ENCODE measurements at places on chromosomes 7 and 10.
A peak's percentile ranks its signal among the peaks of the same experiment; 100 is the strongest.

- no peak for DNase-seq
Observed at GRCh38 chr7:3866277-3866676, 565.2 kb downstream of the SDK1 start.

- no peak for DNase-seq
Observed at GRCh38 chr10:33277135-33277536, 57.3 kb downstream of the NRP1 start.

DNA sequence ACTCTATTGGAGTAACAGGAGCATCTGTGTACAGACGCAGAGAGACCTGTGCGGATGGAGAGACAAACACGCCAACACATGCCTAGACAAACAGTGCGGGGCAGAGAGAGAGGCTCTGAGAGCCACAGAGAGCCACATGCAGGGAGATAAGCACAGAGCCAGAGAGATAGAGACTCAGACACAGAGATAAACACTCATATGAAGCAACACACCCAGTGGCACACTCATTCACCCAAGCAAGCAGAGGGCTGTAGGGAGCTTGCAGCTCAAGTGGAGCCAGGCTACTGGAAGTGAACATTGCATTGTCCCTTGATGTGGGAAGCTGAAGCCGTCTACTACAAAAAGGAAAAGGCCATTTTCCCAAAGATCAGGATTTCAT, 46.6 kb upstream of the PODXL start:
- DNase-seq: no peak

GRCh38 chr7:4916113-4916512, 32.6 kb upstream of the RADIL start:
- no peak for DNase-seq

- DNase-seq: no peak
Observed at GRCh38 chr10:87804939-87805569, 13.0 kb downstream of the ATAD1 start.

GRCh38 chr7:28509251-28510025, 97.1 kb downstream of the CREB5 start:
- DNase-seq: no peak

- DNase-seq: no peak
Observed at GRCh38 chr7:105408791-105409410, 20.2 kb upstream of the SRPK2 start.

GRCh38 chr10:12617191-12618175, 268.1 kb downstream of the CAMK1D start:
- no peak for DNase-seq

- no peak for DNase-seq
Observed at GRCh38 chr7:122791959-122792545, 89.3 kb upstream of the RNF148 start.

DNA sequence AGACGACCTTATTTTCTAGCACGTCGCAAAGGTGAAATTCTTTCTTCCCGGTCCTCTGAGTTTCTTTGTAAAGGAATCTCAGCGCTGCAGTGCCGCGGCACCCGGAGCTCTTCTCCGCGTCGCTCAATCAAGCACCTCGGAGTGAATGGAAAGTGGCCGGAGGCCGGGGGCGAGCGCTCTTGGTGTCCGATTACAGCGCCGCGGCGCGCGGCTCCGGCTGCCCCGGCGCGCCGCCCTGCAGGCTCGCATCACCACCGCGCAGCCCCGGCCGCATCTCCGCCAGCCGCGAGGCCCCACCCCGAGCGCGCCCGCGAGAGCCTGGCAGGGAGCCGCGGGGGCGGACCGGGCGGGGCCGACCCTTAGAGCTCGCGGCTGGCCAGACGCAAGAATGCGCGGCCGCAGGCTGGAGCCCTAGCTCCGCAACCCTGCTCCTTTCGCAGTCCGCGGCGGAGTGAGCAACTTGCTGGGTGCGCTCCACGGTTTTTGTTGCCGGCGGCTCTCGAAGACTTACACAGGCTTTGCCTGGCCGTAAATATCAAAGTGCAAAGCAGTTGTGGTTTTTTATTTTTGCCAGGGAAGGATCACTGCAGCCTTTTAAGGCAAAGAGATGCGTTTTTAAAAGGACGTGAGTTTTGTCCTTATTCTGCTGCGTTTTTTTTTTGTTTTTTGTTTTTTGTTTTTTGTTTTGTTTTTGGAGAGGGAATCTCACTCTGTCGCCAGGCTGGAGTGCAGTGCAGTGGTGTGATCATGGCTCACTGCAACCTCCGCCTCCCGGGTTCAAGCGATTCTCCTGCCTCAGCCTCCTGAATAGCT, at the start of gene SEMA3C:
Gene SEMA3C, minus strand, starts transcription at position 143 of the 813 bp plus-strand sequence. CDS start 2,270 bp downstream, outside the sequence.
- peak; percentile 91 for DNase-seq

DNA sequence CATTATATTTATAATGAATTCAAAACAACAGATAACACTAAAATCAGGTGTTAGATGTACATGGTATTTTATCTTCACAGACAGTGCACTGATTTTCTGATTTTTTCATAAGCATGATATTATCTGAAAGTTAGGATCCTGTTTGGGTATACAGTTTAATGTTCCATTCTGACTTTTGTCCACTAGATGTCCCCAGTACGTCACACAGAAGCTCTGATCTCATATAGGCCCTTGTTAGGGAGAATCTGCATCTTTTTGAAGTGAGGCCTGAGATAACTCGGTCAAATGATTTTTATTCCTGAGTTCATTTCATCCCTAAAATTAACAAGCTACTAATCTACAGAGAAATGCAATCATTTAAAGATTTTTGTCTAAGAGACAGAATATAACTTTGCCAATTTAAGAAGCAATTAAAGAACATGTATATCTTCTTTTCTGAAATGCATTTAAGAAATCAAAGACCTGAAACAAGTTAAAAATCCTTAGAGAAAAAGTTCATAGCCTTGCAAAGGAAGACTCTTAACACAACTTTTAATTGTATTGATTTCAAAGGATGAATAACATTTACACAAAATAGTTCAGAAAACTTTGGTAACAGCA, 72.0 kb upstream of the TES start:
- peak; percentile 31 for DNase-seq

DNA sequence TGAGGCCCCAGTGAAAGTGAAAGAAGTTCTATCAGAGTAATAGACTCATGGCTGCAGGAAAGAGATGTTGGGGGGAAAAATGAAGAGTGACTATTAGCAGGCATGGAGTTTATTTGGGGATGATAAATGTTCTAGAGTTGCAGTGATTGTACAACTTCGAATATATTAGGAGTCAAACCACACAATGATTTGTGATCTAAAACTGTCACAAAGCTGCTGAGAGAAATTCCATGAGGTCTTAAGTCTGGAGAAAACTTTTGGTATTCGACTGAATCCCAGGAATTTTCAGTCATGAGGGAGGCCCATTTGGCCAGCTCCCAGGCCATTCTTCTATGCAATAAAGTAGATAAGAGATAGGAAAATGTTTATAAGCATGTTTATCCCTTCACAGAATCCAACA, 55.9 kb upstream of the UNC5B start:
- no peak for DNase-seq

- no peak for DNase-seq
Observed at GRCh38 chr10:125882596-125882995, 1.5 kb upstream of the DHX32 start.

DNA sequence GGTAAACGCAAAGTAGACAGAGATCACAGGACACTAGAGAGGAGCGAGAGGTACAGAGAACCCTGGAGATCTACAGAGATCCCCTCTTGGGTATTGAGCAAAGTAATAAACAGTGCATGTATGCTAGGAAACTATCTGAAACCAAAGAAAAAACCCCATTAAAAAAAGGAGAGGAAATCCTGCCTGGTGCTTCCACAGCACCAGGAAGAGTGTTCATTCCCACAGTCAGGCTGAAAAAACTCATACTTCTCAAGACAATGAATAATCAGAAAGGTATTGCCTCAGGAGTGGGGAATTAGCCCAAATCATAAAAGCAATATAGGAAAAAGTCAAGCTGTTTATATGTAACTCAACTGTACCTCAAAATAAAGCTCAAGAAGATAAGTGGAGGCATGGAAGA, 59.1 kb downstream of the ANKRD26 start:
- DNase-seq: no peak

DNA sequence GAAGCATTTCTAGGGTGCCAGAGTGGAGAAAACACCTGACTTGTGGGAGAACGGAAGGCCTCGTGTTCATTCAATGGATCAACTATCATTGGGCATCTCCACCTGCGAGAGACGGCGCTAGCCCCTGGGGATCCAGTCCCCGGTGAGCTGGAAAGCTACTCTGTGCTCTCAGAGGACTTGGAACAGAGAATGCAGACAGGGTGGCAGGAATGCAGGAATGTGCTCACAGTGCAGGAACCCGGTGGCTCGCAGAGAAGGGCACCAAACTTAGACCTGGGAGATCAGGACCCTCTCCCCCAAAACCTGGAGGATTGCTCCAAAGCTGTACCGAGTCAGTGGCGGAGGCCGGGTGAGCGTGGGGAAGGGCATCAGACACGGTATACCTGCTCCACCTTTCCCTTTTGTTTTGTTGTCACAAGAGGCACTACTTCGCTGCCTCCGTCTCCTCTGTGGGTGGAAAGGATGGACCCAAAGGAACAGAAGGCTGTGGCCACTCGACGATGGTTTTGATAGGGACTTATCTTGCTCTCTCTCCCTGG, 569.0 kb upstream of the C7orf33 start:
- no peak for DNase-seq

GRCh38 chr7:22879280-22879679, 56.6 kb upstream of the TOMM7 start:
- no peak for DNase-seq

DNA sequence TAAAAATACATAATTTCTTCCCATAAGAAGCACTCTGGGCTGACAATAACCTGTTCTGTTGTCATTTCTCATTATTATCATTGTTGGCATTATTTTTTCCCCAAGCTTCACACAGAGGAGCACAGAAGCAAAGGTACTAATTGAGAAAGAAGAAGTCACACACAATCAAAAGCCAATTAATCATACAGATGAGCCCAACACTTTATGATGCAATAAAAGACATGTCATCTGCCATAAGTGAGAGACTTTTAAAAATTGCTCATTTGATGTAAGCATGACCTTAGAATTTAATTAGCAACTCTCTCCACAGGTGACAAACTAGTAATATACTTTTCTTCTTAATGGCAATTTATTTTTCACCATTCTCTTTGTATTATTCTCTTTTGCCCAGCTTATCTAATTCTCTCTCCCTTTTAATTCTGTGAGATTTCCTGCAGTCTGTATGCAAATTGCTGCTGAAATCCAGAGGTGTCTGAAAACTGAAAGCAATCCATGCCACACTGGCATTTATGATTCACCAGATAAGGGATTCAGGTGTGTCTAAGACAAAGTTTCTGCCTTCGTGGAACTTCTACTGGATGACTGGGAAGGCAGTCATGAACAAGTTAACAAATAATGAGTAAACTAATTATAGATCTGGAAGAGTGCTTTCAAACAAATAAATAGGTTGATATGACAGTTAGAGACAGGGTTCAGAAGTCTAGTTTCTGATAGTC, 203.5 kb downstream of the CHCHD3 start:
- no peak for DNase-seq

DNA sequence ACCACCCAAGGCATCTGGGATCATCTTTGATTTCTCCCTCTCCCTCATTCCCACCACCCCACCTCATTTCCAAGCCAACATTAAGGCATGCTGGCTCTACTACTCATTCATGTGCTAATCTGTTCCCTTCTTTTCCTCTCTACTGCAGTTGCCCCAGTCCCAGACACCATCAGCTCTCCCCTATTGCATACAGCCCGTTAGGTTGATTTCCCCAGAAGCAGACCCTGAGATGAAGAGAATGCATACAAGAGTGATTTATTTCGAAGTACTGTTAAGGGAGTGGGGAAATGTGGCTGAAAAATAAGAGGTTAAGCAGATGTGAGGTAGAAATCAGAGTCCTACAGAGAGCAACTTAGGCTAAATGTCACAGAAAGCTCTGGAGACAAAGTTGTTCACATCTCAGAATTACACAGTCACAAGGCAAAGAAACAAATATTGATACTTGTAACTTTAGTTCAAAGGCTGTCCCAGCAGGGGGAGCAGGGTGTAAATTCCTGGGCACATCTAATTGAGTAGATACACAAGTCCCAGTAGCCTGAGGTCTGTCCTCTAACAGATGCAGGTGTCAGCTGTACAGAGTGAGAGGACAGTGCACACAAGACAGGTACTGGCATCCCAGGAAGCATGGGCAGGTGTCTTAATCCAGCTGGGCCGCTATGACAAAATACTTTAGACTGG, 20.9 kb downstream of the AKR1D1 start:
- no peak for DNase-seq

DNA sequence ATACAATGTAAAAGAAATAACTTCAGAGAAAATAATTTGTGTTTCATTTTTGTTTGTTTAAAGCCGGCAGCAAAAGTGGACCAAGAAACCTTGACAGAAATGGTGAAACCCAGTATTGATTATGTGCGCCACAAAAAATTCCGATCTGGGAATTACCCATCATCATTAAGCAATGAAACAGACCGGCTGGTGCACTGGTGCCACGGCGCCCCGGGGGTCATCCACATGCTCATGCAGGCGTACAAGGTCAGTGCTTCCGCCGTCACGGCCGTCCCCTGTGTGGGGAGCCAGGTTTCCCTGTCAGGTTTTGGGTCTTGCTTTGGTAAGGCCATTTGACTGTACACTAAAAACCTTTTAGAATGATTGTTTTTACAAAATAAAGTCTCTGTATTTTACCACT, 46.7 kb downstream of the LANCL2 start:
- DNase-seq: no peak

DNA sequence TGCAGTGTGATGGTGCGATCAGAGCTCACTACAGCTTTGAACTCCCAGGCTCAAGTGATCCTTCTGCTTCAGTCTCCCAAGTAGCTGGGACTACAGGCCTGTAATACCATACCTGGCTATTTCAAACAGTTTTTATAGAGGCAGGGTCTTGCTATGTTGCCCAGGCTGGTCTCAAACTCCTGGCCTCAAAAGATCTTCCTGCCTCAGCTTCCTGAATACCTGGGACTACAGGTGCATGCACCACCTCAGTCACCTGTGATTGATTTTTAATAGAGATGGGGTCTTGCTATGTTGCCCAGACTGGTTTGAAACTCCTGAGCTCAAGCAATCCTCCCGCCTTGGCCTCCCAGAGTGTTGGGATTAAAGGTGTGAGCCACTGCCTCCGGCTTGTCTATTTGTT, 26.4 kb upstream of the CCL24 start:
- DNase-seq: no peak

DNA sequence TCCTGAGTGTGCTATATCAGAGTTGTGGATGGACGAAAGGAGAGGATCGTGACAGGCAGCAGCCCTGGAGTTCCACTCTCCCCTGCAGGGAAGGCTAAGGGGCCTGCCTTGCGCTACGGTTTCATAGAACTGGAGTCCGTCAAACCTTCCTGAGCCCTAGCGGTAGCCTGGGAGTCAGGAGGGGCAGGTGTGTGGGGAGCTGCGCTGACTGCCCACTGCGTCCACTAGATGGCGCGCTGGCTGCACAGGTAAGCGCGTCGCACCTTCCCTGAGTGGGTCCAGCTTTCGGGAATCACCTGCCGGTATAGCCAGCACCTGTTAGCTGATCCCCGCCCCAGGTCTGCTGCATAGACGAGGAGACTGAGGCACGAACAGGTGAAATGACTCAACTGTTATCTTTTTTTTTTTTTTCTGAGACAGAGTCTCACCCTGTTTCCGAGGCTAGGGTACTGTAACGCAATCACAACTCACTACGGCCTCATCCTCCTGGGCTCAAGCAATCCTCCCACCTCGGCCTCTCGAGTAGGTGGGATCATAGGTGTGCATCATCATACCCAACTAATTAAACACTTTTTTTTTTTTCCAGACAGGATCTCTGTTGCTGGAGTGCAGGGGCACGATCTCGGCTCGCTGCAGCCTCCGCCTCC, 20.2 kb upstream of the BAIAP2L1 start:
- DNase-seq: peak; percentile 57

Data from retina (tissue), 1 donor.